Vagina (tissue), 2 donors: ENCODE measurements at places on chromosomes 2 and 18. TPM values are rescaled to one million over a fixed set of nuclear protein-coding genes. Genes with fewer than 3 reads are reported as not detected.

Gene B3GNT7
- 7.1 TPM for total RNA-seq

DNA sequence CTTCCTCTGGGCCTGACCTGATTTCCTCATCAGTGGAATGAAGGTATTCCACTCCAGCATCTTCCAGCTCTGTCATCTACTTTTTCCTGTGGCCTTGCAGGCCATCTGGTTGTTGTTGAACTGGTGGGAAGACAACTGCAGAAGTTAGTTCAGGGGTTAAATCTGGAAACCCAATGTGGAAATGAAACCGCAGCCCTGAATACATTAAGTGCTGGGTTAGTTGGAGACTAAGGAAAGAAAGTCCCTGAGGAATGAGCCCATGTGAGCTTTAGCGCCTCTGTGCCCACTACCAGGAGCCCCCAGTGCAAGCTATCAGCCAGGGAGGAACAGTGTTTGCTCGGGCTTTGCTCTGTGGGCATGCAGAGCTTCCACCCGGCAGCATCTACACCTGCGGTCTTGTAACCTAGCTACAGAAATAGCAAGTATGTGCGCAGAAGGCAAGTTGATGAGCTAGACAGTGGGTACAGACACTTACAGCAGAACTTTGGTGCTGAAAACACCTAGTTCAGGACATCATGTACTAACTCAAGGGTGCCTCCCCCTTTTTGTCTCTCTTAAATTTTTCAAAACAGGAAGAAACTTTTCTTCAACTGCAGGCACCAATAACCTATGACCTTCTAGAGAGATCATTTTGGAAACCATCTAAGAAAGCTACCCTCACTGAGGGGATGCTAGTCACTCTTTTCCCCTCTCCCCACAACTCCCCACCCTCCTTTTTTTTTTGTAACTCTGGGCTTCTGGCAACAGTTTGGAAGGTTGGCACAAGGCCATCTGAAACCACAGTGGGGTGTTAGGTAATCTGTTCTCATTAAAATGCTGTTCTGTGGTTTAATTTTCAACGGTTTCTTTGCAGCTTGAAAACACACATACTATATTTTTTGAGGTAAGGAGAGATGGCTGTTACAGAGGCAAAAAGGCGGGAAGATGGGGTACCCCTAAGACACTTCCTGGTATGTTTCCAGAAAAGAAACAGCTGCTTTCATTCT is 18.3 kb upstream of the CXCR4 start:
- H3K27me3 ChIP-seq: no peaks in the 10 kb centered on the region
- no peak for DNase-seq
- H3K36me3 ChIP-seq: no peaks in the 10 kb centered on the region
- H3K4me3 ChIP-seq: no peak overlapping the region

Gene SP140
- total RNA-seq: 7.4 TPM

Gene SCN9A
- 4.9 TPM for total RNA-seq

Gene NEU4
- total RNA-seq: not detected

DNA sequence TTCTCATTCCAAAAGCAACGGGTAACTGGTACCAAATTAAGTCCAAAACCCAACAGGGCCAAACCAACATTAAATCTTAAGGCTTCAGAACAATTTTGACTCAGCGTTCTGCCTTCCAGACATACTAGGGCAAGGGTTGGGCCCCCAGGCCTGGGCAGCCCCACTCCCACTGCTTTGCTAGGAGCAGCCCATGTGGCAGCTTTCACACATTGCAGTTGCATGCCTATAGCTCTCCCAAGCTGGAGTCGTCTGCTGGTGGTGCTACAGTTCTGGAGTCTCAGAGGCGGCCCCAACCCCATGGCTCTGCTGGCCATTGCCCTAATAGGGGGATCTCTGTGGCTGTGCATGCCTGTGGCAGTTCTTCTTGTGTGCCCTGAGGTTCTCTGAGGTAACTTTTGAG is 37.6 kb upstream of the CD226 start:
- H3K36me3 ChIP-seq: peaks cover 10% of the 10 kb centered on the region
- DNase-seq: no peak
- H3K27ac ChIP-seq: no peak overlapping the region
- H3K4me3 ChIP-seq: no peak overlapping the region

Gene SPR
- 45.7 TPM for total RNA-seq

DNA sequence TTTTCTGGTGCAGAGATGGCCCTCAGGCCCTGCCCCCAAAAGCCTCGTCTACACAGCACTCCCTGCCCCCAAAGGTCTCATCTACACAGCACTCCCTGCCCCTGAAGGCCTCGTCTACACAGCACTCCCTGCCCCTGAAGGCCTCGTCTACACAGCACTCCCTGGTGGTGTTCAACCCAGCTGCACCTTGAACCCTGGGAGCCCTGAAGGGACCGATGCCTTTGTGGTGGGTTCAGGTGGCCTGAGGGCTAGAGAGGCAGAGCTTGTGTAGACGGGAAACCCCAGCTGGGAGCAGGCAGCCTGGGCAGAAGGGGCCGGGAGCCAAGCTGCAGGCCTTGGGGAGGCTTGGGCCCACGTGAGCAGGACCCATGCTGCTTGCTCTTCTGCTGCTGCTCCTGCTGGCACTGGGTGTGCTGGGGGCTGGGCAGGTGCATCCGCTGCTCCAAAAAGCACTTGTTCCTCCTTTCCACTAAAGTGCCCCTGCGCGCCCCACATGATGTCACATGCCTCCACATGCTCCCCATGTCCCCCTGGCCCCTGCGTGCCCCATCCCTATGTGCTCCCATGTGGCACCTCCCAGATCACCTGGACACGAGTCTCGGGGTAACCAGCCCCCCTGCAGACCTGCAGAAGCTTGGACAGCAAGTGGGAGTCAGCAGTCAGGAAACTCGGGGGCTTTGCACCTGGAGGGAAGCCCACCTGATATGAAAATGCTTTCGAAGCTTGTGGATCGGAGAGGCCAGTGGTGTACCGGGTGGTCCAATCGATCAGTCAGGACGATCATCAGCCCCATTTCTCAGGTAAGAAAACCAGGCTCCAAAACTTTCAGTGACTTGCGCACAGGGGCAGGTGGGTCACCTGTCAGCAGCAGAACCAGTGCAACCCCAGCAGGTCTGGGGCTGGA is 94.9 kb upstream of the CTDP1 start:
- no peaks in the 10 kb centered on the region for H3K36me3 ChIP-seq
- no peak overlapping the region for H3K4me3 ChIP-seq
- no peak overlapping the region for H3K27ac ChIP-seq
- H3K4me1 ChIP-seq: peaks cover 23% of the 10 kb centered on the region

DNA sequence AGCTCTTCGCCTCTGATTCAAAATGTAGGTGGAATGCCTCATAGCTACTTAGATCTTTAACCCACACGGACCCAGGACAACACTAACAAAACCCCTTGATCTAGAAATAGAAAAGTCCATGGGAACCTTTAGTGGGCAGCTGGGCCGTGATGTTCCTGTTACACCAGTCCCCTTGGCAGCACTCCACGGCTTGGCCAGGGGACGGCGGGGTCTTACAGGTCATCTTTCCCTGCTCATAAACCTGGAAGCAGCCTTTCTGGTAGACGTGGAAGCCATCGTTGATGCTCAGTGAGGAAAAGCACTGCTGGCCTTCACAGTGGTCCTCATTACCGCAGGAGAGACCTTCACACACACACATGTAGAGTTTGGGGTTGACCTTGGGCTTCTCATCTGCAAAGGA is 95.9 kb downstream of the ACVR1 start:
- H3K36me3 ChIP-seq: no peaks in the 10 kb centered on the region
- no peak overlapping the region for H3K4me3 ChIP-seq
- no peak for DNase-seq

Gene DSG1
- 122 TPM for total RNA-seq

Gene GCG
- not detected for total RNA-seq

Gene CYS1
- 13.5 TPM for total RNA-seq

Gene KYNU
- total RNA-seq: 3.7 TPM

GRCh38 chr2:69149631-69150215 is 136.7 kb downstream of the ANTXR1 start:
- H3K36me3 ChIP-seq: no peaks in the 10 kb centered on the region
- no peaks in the 10 kb centered on the region for H3K27me3 ChIP-seq
- H3K27ac ChIP-seq: peak overlapping the region; percentile 80

GRCh38 chr2:17754773-17755425 is 961 bp downstream of the GEN1 start:
- H3K36me3 ChIP-seq: no peaks in the 10 kb centered on the region
- H3K4me1 ChIP-seq: peaks cover 25% of the 10 kb centered on the region
- no peak overlapping the region for H3K27ac ChIP-seq
- no peak for DNase-seq

DNA sequence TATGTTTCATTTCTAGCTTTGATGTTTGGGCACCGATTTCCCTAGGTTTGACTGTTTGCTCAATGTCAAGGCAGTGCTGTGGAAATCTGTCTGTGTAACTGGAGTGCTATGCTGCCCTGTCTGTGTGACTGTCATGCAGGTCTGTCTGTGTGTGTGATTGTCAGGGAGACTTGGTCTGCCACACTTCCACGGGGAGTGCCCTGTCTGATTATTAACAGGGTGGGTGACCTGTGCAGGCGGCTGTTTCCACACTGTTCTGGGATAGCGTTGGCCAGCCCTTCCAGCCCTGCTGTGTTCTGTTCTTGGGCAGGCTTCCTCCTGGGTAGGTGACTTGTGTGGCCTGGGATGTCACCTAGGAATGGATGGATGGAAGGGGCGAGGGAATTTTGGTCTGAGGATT is 85.3 kb downstream of the FHOD3 start:
- no peaks in the 10 kb centered on the region for H3K27me3 ChIP-seq
- no peak for DNase-seq
- H3K4me3 ChIP-seq: no peak overlapping the region
- no peak overlapping the region for H3K27ac ChIP-seq
- no peaks in the 10 kb centered on the region for H3K4me1 ChIP-seq

DNA sequence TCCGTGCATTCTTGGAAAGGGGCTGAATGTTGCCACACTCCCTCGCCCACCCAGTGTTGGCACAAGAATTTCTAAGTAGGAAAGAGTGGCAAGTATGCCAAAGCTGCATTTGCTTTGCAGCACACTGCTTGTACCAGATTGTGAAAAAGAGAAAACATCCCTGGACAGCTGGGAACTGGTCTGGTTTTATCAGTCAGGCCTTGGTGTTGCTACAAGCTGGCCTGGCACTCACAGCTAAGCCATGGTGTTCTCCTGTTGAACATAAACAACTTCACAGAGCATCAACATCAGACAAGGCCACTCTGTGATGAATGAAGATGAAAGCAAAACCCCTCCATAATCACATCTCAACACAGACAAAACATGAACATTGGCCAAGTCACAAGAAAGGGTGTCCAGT is 4.2 kb upstream of the TRABD2A start:
- no peak overlapping the region for H3K4me3 ChIP-seq

DNA sequence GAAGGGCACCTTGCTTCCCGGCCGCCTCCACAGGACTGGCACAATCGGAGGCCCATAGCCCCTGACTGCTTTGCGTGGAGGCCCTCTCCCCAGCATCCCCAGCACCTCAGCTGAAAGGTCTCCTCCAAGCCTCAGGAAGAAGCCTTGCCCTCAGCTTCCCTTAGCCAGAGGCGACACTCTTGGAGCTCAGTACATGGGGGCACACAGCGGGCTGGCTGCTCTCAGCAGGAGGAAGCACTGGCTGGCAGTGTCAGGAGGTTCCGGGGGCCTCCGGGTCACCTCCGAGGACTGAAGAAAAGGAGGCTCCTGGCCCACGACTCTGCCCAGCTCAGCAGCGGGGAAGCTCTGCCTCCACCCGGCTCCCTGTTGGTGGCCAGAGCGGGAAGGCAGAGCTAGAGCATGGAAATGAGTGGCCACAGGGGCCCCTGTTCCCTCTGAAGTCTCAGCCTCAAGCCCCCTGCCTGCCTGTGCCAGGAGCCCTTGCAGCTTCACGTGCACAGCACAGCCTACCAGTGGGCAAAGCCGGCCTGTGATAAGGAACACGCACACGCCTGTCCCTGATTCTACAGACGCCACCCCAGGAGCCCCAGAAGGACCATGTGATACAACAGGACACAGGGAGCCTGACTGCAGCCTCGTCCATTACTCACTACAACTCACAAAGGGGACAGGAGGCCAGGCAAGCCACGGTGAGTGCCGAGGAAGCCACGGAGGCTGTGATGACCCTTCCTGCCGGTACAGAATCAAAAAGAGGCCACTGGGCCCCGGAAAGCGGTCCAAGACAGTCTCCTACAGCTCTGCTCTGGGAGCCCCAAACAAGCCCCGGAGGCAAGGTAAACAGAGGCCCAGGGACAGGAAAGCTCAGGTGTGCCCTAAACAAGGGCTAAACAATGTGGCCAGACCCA is 15.5 kb downstream of the HDAC4 start:
- H3K36me3 ChIP-seq: no peaks in the 10 kb centered on the region
- H3K27ac ChIP-seq: no peak overlapping the region
- H3K4me3 ChIP-seq: no peak overlapping the region
- H3K4me1 ChIP-seq: no peaks in the 10 kb centered on the region

Gene TRIM43
- not detected for total RNA-seq

DNA sequence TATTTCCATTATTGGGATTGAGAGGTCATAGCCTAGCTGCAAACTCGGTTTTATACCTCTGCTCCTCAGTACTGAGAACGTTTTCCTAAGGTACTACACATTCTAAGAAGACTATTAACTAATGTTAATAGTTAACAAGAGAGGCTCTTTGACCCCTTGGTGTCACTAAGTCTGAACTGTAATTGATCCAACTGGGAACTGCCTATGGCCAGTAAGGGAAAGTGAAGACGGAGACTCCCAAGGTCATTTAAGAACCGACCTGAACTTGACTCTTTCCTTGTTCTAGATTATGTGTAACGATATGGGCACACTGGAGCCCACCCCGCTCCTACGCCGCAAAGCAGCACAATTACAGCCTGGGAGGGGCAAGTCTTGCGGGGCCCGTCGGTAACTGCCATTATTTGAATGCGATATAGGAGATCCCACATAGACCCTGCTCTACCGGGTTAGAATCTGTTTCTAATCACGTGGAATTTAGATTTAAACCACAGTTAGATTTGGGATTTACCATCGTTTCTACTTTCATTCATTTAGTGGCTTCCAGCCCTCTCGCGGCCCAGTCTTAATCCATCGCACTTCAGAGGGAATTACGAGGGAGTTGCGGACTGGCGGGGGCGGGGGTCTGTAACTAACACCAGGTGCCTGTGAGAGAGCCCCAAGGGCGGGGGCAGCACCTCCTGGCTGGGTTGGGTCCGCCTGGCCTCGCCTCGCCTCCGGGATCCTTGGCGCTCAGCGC is 84.1 kb upstream of the EPB41L3 start:
- H3K27ac ChIP-seq: no peak overlapping the region
- no peaks in the 10 kb centered on the region for H3K27me3 ChIP-seq
- H3K4me3 ChIP-seq: peak overlapping the region; percentile 51

DNA sequence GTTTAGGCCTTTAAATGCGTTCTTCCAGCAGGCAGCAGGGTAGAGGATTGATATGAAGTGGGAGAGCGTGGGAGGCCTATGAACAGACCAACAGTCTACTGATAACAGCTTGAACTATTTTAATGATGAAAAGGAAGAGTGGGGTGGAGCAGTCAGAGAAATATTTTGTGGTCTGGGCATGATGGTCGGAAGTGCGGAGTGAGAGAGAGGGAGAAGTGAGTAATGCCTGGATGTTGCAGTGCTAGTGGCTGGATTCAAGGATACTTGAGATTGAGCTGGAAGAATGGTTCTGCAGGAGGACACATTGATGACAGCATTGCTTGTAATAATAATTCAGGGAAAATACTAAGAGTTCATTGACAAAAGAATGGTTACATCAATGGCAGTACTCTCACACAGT is 151.0 kb upstream of the DAPL1 start:
- H3K36me3 ChIP-seq: peaks cover 23% of the 10 kb centered on the region
- H3K4me3 ChIP-seq: no peak overlapping the region
- H3K27ac ChIP-seq: no peak overlapping the region
- no peaks in the 10 kb centered on the region for H3K27me3 ChIP-seq
